ENCODE measurements at places on chromosomes 1 and 21.

- DNase-seq = no peak
These were observed 72.6 kb downstream of the TOR3A start for GRCh38 chr1:179154437-179154836.

GRCh38 chr21:42171091-42172053 is 47.6 kb upstream of the ABCG1 start:
- DNase-seq = peak; percentile 49

- DNase-seq = no peak
These were observed 36.5 kb downstream of the LRRIQ3 start for GRCh38 chr1:74161497-74161896.

GRCh38 chr1:179340918-179341317 is 24.9 kb upstream of the AXDND1 start:
- no peak for DNase-seq

DNA sequence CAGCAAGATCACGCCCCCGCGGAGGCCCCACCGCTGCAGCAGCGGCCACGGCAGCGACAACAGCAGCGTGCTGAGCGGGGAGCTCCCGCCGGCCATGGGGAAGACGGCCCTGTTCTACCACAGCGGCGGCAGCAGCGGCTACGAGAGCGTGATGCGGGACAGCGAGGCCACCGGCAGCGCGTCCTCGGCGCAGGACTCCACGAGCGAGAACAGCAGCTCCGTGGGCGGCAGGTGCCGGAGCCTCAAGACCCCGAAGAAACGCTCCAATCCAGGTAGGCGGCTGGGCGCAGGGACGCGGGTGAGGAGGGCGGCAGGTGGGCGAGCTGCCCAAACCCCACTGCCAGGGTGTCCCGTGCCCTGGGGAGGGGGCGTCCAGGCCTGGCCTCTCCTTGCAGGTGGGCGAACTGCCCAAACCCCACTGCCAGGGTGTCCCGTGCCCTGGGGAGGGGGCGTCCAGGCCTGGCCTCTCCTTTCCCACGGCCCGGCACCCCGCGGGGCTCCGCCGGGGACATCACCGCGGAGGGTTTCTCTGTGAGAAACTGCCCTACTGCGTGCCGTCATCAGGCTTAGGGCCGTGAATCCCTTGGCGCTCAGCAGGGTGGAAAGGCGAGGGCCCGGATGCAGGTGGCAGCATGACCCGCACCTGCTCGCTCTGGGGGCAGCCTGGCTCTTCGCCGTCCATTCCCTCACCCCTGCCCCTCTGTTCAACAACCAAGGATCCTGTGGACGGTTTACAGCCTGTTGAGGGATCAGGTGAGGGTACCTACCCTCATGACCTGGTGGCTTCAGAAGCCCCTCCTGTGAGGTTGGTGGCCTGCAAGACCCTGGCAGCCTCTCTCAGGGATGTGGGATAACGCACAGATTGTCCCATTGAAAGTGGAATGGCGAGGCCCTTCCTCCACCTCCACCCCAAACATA is 534.0 kb downstream of the KIF26B start:
- no peak for DNase-seq

DNA sequence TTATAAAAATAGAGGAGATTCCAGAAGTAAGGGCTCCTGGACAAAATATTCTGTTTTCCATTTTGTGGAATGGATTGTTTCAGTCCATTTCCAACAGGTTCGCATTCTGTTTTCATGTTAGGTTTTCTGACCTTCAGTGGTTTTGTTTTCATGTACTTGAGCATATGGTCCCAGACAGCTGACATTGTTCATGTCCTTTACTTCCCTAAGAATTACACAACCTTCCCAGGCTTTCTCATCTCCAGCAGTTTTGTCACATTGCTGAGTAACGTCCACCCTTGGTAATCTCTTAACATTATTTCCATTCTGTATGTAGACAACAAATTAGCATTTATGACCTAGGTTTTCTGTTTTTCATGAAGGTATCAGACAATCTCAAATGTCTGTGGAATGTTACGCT is 21.0 kb upstream of the ERRFI1 start:
- no peak for DNase-seq

DNA sequence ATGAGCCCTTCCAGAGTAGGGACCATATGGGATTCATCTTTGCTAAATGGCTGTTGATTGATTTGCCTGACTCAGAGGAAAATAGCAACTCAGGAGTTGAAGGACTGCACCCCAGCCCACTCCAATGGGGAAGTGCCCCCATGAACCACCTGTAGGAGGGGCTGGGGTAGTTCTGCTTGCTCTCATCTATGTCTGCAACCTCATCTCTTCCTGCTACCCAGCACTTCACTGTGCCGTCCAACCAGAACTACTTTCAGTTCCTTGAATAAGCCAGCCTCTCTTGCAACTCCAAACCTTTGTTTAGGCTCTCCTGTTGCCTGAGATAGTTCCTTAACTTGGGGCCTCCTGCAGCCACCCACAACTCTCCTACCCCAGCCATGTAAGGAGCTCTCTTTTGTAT is 26.6 kb downstream of the BEND5 start:
- no peak for DNase-seq

- no peak for DNase-seq
These were observed 140.0 kb downstream of the DNM3 start for GRCh38 chr1:171981303-171981702.

GRCh38 chr1:67851800-67852199 is 18.5 kb upstream of the GNG12 start:
- no peak for DNase-seq

DNA sequence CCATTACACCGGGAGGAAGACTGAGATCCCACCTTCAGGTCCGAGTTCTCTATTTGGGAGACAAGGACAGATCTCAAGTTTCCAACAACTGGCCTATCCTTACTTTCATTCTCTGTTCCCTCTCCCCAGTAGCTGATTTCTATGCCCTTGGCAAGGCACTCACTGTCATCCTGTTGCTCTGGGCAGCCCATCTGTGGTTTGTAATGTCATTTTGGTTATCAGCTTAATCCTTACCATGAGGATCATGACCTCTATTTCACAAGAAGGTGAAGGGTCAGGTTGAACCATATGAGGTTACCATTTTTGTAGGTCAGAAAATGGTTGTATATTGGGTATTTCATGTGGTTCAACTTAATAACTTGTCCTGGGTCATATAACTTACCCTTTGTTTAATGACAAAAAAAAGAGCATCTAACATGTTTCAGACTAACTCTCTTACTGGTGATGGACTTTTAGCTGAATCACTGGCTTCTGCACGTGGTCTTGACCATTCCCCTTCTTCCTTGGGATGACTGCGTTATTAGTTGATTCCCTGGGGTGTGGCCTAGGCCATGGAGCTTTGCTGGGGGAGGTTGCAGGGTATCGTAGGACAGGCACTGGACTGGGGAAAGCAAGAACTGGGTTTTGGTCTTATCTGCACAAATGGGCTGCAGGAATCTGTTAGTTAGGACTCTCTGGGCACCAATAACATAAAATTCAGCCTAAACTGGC is 120.2 kb downstream of the ACTL8 start:
- DNase-seq = no peak

DNA sequence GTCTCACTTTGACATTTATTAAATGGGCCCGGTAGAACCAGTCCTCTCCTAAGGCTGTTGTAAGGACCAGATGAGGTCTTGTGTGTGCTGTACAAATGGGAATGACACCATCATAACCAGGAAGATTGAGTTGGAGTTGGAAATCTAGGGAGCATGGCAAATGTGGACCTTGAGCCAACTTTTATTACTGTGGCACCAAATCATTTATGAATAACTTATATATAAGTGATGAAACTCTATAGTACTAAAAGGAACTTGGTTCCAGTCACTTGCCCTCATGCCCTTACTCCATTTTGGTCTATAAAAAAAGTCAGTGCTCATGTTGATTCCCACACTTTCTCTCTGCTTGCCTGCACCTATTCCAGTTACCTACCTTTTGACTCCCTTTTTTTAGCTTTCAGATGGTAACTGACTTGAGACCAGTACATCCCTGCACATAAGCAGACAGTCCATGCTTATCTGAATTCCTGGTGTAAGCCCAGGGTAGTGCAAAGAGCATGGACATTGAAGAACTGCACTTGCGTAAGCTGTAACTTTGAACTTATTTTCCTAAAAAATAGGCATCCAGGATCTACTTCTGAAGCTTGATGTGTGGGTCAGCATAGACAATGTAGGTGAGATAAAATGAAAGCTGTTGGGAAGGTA is 210.6 kb downstream of the PBX1 start:
- no peak for DNase-seq
